ENCODE measurements at places on chromosomes 3 and 15. TPM values are rescaled to one million over a fixed set of nuclear protein-coding genes. Genes with fewer than 3 reads are reported as not detected.
A peak's percentile ranks its signal among the peaks of the same experiment; 100 is the strongest.

Gene ESYT3
- total RNA-seq: 0.51 TPM

Gene ALS2CL
- 19.7 TPM for total RNA-seq

Gene ROBO1
- total RNA-seq: 104 TPM

Gene ACTC1
- total RNA-seq: 0.33 TPM

Gene HTR3E
- not detected for total RNA-seq

Gene PP2D1
- total RNA-seq: not detected

DNA sequence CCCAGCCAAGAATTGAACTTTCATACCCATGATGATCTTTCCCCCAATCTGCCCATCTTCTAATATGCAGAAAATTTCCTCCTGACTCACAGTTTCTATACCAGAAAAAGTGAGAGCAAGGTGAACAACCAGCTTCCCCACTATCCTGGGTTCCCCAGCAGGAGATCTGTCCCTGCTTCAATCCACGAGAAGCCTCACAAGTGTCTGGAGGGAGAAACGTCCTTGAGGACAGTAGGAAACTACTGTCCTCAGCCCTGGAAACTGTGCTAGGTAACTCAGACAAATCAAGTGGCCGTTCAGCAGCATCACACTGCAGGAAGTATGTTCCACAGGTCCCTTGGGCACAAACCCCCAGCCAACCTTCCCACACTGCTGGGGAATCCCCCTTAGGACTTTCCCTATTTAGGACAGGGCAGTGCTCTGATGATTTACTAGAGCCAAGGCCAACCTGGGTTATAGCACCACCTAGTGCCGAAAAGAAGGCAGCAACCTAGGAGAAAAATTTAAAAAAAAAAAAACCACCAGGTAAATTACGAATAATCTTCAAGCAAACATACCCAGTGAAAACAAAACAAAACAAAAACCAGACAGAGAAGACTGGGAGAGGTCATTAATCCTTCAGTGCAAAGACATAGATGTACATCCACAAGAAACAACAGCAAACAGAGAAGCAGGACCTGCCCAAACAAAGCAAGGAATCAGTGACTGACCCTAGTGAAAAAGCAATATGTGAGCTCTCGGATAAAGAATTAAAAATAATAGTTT, 36.0 kb downstream of the MORC1 start:
- no peak overlapping the region for H3K4me3 ChIP-seq
- DNase-seq: peak; percentile 49
- no peak overlapping the region for H3K27ac ChIP-seq
- no peaks in the 10 kb centered on the region for H3K27me3 ChIP-seq
- H3K4me1 ChIP-seq: no peaks in the 10 kb centered on the region

DNA sequence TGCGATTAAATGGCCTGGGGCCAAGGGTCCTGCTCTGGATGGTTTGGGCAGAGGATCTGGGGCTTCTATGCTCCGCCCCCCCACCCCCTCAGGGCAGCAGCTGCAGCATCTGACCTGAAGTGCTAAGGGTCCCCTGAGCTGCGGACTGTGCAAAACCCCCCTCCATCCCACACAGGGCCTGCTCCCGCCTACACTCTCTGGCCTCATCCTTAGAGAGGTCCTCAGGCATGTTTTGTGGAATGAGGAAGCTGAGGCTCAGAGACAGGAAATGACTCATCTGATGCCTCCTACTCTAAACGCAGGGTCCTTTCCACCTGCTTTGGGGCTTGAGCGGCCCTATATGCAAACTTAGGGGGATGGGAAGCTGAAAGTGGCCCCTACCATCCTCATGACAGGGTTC, 59.5 kb upstream of the CTSH start:
- peaks cover 7% of the 10 kb centered on the region for H3K4me1 ChIP-seq
- no peak overlapping the region for H3K4me3 ChIP-seq
- H3K27me3 ChIP-seq: no peaks in the 10 kb centered on the region
- peak overlapping the region; percentile 43 for H3K27ac ChIP-seq
- H3K36me3 ChIP-seq: no peaks in the 10 kb centered on the region

GRCh38 chr3:177257006-177257405, 59.7 kb upstream of the TBL1XR1 start:
- H3K4me3 ChIP-seq: no peak overlapping the region
- no peaks in the 10 kb centered on the region for H3K4me1 ChIP-seq
- no peak overlapping the region for H3K27ac ChIP-seq
- H3K36me3 ChIP-seq: no peaks in the 10 kb centered on the region
- no peaks in the 10 kb centered on the region for H3K27me3 ChIP-seq
- no peak for DNase-seq

- H3K27ac ChIP-seq: no peak overlapping the region
- DNase-seq: no peak
- H3K36me3 ChIP-seq: no peaks in the 10 kb centered on the region
- H3K27me3 ChIP-seq: no peaks in the 10 kb centered on the region
- no peak overlapping the region for H3K4me3 ChIP-seq
Observed at GRCh38 chr15:64720188-64720587, 55.2 kb downstream of the RBPMS2 start.

DNA sequence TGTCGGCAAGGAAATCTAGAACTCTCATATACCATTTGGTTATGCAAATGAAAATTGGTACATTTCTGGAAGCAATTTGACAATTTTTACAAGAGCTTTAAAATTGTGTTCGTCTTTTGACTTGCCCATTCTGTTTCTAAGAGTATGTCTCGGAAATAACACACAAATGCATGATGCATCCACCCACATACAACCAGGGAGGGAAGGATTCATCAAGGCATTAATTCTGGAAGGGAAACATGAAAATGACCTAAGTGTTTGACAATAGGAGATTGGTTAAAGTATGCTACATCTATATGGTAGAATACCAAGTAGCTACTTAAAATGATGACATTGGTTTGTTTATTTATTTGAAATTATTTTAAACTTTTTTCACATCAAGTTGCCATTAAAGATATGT, 58.6 kb downstream of the PIAS1 start:
- DNase-seq: peak; percentile 36
- no peak overlapping the region for H3K4me3 ChIP-seq
- H3K4me1 ChIP-seq: peaks cover 2% of the 10 kb centered on the region
- no peaks in the 10 kb centered on the region for H3K27me3 ChIP-seq
- H3K36me3 ChIP-seq: peaks cover 2% of the 10 kb centered on the region

GRCh38 chr3:159938714-159939113, 49.9 kb upstream of the IL12A start:
- H3K36me3 ChIP-seq: no peaks in the 10 kb centered on the region
- DNase-seq: peak; percentile 62
- H3K27me3 ChIP-seq: no peaks in the 10 kb centered on the region
- no peak overlapping the region for H3K4me3 ChIP-seq

- H3K4me3 ChIP-seq: no peak overlapping the region
- DNase-seq: peak; percentile 94
- H3K27ac ChIP-seq: no peak overlapping the region
- H3K36me3 ChIP-seq: no peaks in the 10 kb centered on the region
- H3K27me3 ChIP-seq: peaks cover 4% of the 10 kb centered on the region
Observed at GRCh38 chr3:183298701-183299153, 45.7 kb downstream of the B3GNT5 start.

- no peaks in the 10 kb centered on the region for H3K27me3 ChIP-seq
- H3K36me3 ChIP-seq: peaks cover 12% of the 10 kb centered on the region
- no peak overlapping the region for H3K4me3 ChIP-seq
- no peak overlapping the region for H3K27ac ChIP-seq
- DNase-seq: no peak
Observed at GRCh38 chr3:52247409-52248164, 2.0 kb downstream of the PPM1M start.

- no peaks in the 10 kb centered on the region for H3K4me1 ChIP-seq
- no peak overlapping the region for H3K27ac ChIP-seq
- no peaks in the 10 kb centered on the region for H3K27me3 ChIP-seq
- no peaks in the 10 kb centered on the region for H3K36me3 ChIP-seq
Observed at GRCh38 chr3:114639171-114639570, 345.3 kb downstream of the TIGIT start.

All from fibroblast of lung (primary cell).